H1 (cell line): ENCODE measurements at places on chromosomes 5 and 9.

DNA sequence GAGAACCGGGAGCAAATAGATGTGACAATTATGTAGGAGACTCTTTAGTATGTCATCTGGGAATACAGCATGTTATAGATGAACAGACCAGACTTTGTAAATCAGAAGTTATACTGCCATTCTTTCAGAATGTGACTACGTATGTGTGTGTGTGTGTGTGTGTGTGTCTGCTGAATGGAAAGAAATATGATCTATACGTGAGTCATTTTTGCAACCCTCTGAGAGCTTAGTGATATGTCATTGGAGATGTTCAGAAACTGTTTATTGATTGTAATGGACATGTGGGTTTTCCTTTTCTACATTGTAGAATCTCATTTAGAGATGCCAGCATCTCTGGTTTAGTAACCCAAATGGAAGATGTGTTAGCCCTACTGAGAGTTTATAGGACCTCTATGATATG lies 731.5 kb downstream of the TLE1 start:
- DNase-seq = no peak

GRCh38 chr9:90552317-90552716 lies 90.3 kb downstream of the DIRAS2 start:
- no peak for DNase-seq

- DNase-seq = no peak
Observed at GRCh38 chr5:138875552-138875875, 379 bp upstream of the LRRTM2 start.

- DNase-seq = no peak
Observed at GRCh38 chr9:119332522-119332921, 36.7 kb downstream of the BRINP1 start.

- DNase-seq = no peak
Observed at GRCh38 chr9:22514871-22515270, 68.2 kb downstream of the DMRTA1 start.

GRCh38 chr9:71768388-71769174 lies at the start of gene CEMIP2:
Gene CEMIP2 (minus strand): TSS chr9:71768513. CDS start chr9:71750373, 18,140 bp downstream.
- DNase-seq = peak; percentile 90

DNA sequence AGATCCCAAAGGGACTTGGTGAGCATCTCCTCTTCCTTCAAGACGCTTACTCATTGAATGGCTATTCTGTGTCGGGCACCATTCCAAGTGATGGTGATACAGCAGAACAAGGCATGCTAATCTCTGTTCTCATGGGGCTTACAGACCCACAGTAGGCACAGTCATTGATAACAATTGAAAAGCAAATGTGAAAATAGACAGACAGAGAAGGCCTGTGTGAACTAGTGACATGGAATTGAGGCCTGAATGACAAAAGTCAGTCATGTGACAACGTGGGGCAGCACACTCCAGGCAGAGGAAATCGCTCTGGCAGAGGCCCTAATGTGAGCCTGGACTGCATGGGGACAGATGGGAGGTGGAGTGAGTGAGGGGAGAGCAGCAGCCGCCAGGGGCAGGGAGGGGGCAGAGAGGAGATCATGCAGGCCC lies 70.7 kb upstream of the CPLX2 start:
- no peak for DNase-seq

DNA sequence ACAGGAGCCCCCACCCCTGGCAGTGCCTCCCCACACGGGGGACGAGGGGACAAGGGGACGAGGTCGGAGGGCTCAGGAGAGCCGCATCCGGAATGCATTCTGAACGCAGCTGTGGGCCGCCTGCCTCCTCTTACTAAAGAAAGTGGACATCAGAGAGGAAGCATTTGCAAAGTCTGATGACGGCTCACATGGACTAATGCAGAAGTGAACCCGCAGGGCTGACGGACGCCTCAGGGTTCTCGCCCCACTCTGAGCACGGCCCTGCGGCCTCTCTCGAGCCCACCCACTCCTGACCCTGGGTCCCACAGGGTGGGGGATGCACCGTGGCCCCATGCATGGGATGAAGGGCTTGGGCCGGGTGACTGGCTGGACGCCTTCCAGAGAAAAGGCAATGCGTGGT lies 5.9 kb downstream of the LPCAT1 start:
- peak; percentile 41 for DNase-seq

GRCh38 chr5:9269014-9269413 lies 276.9 kb downstream of the SEMA5A start:
- no peak for DNase-seq

GRCh38 chr9:124792257-124793014 lies 15.5 kb downstream of the OLFML2A start:
- DNase-seq = no peak

DNA sequence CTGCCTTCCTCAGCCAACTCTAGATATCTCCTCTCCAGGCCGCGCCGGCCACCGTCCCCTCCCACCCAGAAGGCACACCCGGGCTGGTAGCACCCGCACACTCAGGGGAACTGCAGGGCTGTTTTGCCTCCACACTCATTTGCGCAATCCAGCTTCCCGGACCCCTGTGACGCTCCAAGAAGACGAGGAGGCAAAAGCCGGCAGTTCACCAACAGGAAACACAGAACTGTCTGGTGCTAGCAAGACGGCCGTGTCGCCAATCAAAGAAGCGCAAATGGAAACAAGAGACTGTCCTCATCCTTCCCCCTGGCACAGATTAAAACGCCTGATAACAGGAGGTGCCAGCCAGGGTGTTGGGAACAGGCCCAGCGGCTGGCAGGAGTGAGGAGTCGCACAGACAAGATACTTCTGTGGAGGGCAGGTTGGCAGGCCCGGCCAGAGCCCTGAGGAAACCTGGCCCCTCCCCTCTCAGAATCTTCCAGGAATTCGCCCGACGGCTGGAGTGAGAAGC lies 7.8 kb downstream of the AGPAT2 start:
- no peak for DNase-seq

- DNase-seq = no peak
Observed at GRCh38 chr9:80555782-80556325, 984.1 kb downstream of the TLE4 start.

GRCh38 chr9:22119522-22120158 lies 110.5 kb upstream of the CDKN2B start:
- no peak for DNase-seq

- no peak for DNase-seq
Observed at GRCh38 chr9:31519011-31519410, 865.4 kb upstream of the ACO1 start.

- no peak for DNase-seq
Observed at GRCh38 chr9:84111726-84112125, 131.1 kb downstream of the RMI1 start.

- DNase-seq = no peak
Observed at GRCh38 chr9:35686222-35687203, 3.2 kb downstream of the TPM2 start.

DNA sequence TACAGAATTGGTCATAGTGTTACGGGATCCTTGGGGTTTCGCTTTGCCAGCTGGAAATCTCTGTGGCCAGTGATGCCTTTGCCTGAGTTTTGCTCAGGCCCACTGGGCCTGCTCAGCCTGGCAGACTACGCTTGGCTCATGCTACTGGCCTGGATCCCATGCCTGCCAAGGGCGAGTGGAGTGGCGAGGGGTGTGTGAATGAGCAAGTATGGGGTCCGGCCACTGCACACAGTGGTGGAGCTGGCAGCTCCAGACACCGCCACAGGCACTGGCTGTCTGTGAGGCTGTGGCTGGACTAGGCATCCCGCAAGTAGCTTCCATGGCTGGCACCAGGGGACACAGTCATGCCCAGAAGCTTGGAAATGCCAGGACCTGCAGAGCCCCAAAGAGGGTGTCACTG lies 240.3 kb downstream of the ARRDC3 start:
- no peak for DNase-seq

GRCh38 chr5:133423618-133424282 lies 188.6 kb downstream of the FSTL4 start:
- peak; percentile 97 for DNase-seq

DNA sequence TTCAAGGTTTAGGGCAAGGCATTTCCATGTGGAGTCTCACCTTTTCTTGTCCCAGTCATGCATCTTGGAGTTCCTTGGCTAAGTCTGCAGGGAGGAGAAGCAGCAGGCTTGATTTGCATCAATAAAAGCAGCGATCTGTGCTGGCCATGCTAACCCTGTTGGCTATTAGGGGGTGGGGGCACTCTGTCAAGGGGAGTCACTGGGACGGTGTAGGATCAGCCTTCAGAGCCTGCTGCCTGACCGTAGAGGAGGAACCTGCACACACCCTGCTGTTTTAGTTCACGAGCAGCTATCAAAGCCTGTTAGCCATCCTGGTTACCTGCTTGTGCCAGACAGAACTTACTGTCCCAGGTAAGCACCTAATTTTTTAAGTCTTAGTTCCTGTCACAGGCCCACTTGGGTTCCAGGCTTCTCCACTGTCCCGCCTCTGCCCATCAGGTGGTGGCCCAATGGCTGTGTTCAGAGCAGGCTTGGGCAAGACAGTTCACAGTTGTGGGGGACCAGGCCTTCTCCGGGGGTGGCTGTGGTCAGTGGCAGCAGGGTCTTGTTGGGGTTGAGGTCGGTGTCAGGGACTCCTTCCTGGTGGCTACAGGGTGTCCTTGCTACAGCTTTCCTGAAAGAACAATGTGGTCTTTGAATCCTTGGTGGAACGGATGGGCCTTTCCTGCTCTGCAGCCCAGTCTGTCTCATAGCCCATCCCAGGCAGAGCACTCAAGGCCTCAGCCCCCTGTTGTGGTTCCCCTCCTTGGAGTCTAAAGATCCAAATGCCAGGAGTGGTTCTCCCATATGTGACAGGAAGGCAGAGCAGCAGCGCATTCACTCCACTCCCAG lies 43.7 kb downstream of the SECISBP2 start:
- DNase-seq = no peak

DNA sequence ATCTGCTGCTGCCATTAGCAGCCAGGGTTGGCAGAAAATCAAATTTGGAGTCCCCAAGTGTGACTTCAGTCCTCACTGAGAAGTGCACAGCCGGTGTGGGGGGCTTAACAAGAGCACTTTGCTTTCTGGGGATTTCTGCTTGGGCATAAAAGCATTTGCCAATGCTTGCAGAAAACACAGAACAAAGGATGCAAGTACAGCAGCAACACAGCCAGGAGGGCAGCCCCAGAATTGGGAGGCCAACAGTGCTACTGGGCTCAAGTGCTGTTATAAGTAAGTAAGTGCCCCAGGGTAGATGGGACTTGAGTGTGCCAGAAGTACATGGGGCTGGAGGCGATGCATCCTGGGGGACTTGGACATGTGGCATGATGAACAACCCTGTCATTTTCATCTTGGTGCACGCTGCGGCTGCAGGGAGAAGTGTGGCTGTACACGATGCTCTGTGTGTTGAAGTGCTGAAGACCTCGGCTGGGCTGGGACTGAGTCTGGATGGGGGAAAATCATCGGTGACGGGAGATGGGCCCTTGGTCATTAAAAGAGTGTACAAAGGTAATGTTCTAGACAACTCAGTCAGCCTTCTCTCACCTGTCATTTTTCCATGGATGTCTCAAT lies 73.3 kb downstream of the GOLPH3 start:
- no peak for DNase-seq

DNA sequence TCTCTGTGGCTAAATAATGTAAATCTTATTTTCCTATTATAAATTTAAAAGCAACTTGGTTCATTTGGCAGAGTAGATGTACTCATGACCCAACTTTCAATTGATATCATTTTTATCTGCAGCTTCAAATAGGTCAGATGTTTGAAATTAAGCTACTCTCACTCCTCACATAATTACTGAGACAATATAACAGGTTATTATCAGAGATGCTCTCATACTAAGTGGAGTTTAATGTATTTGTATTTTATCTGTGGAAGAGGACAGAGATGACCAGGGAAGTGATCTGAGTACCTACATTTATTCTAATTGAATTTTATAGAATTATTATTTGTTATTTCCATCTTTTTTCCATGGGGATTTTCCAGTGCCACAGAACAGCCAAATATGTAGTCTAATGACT lies 177.4 kb upstream of the PRLR start:
- DNase-seq = no peak

- no peak for DNase-seq
Observed at GRCh38 chr9:108382310-108382709, 473.5 kb downstream of the ACTL7B start.

- no peak for DNase-seq
Observed at GRCh38 chr5:2891781-2892180, 140.3 kb upstream of the IRX2 start.

DNA sequence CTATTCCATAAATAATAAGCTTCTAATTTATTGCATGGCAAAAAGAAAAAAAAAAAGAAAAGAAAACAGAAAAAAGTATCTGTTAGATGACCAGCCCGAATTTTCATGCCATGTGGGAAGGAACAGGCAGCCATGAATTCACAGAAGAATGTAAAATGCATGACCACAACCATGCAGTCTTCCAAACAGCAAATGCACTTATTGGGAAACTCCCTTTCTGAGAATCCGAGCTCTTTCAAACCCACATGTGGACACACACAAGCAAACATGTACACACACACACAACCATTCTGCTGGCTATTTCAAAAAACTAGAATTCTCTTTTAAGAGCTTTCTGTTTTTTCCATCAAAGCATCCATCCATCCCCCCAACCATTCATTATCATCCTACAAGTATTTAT lies 236.1 kb downstream of the DNAH5 start:
- no peak for DNase-seq

- DNase-seq = no peak
Observed at GRCh38 chr5:172145870-172146747, 41.9 kb downstream of the STK10 start.

DNA sequence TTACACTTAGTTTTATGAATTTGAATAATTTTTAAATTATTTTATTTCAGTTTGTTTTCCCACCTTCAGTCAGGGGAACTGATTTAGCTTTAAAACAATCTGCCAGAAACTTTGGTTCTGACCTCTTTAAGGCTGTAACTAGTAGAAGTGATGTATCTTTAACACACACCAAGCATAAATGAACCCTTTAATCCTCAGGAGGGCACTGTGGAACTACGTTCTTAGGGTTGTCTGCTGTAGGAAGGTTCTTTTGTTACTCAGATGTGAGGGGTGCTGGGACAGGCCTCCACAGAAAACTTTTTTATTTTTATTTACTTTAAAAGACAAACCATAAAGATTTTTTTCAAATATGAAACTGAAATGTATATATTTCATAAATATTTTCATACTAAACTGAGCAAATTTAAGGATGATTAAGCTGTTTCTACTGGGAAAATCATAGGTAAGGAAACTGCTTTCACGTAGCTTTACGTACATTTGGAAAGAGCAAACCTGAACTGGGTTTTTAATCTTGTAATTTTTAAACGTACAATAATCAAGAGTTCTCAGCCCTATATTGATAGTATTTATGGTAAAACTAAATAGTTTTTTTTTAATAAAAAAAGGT lies 5.3 kb downstream of the KLF4 start:
- no peak for DNase-seq

DNA sequence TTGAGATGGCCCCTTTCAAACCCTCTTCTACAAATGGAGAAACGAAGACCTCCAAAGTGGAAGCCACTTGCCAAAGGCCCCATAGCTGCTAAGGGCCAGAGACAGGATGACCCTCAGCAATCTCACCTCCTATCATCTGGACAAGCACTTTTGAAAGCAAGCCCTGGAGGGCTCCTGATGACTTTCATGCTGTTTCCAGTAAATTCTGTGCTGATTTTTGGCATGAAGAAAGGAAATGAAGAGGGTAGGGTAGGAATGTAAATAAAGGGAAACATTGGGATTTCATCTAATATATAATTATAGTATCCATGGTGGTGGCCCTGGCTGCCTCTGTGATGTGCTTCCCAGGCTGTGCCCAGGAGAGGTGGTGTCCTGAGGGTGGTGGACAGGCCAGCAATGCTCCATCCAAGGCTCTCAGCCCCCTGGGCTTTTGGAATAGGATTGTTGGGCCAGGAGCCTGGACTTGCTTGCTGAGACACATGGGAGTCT lies 208.0 kb upstream of the TRIM32 start:
- no peak for DNase-seq
